ENCODE measurements at places on chromosomes 5 and 9.

- DNase-seq: no peak
These were observed 41.7 kb upstream of the HSD17B4 start for GRCh38 chr5:119410448-119411159.

DNA sequence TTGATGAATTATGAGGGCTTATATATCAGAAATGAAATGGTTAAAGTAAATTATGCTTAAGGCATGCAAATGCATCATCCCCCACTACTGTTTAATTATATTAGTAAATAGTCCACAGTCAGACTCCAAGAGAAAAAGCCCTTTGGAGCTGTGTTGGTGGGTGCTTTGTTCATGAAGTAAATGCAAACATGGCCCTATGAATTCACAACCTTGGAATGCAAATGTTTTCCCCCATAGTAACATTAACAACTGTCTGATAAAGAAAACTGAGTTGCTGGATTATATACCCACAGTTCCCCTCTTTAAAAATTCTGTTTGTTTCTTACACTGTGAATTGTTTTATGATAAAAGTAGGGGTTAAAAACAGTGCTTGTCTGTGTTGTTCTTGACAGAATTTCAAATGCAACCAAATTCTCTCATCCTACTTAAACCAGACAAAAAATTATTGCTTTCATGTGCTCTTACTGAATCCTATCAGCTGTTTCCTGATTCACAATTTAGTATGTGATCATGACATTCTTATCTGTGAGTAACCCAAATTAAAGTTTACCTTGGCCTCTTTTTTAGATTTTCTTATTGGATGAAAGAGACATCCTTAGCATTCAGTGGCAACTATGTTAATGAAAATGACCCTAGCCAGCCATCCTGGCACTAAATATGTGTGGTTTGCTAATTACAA, 48.5 kb upstream of the SNCAIP start:
- DNase-seq: no peak

DNA sequence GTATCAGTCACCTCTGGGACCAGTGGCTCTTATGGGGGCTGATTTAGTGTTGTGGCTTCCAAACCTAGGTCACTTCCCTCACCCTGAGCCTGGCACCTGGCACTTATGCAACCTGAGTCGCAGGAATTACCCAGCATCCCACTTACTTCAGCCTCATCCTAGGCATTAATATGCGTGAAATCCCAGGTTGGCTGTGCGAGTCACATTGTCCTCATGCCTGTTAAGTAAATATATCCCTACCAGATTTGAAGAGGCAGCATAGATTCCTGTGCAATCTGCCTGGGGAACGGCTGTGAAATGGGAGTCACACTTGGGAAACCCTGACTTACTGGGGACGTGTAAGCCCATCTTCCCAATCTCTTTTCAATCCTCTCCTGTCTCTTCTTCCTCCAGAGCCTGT, 42.7 kb upstream of the AKNA start:
- DNase-seq: no peak

GRCh38 chr5:75992753-75993152, 90.4 kb upstream of the SV2C start:
- no peak for DNase-seq

- no peak for DNase-seq
These were observed 94.2 kb upstream of the RUSC2 start for GRCh38 chr9:35395706-35396101.

DNA sequence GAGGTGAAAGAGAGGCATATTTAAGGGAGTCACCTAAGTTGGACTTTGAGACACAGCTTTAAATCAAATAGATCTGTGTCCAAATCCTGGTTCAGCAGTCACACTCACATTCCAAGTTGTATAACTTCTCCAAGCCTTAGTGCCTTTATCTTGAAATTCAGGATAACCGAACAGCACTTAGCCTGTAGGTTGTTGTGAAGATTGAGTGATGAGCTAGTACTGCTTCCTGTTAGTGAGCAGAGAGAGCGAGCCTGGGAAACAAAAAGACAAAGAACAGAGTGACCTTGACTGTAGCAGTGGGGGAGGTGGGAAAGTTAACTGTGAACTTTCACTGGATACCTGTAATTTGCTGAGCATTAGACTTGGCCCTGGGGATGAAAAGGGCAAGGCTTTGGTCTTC, 22.4 kb downstream of the MAML1 start:
- DNase-seq: no peak

GRCh38 chr5:162485666-162486292, 418.2 kb downstream of the GABRG2 start:
- no peak for DNase-seq

DNA sequence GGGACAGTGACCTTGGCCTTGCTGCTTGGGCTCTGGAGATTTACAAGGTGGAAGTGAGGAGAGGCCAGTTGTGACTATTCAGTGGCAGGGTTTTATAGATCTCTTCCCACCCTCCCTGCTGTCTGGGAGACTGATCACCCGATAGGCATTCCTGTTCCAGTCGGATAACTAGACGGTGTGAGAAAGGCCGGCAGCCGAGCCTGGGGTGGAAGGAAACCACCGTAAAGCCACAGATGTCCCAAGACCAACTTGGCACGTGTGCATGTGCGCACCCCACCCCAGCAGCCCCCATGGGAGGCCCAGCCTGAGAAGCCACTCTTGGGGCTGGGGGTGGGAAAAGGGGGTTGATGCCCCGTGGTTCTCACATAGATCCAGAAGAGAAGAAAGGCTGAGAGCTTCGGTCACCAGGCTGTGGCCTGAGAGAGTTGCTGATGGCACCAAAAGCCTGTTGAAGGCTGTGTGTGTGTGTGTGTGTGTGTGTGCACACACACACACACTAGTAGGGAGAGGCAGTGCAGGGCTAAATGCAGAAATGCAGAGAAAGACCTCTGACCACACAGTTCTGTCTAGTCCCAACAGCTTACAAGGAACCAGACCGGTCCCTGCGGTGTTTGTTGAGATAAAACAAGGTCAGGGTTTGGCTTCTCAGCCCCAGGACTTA, 225.8 kb downstream of the FANCC start:
- DNase-seq: no peak

- DNase-seq: no peak
These were observed 514.5 kb upstream of the RGMB start for GRCh38 chr5:98258939-98259338.

- DNase-seq: no peak
These were observed 26.6 kb upstream of the OR2K2 start for GRCh38 chr9:111356481-111357244.

GRCh38 chr9:136317695-136318094, 9.6 kb upstream of the GPSM1 start:
- DNase-seq: no peak

DNA sequence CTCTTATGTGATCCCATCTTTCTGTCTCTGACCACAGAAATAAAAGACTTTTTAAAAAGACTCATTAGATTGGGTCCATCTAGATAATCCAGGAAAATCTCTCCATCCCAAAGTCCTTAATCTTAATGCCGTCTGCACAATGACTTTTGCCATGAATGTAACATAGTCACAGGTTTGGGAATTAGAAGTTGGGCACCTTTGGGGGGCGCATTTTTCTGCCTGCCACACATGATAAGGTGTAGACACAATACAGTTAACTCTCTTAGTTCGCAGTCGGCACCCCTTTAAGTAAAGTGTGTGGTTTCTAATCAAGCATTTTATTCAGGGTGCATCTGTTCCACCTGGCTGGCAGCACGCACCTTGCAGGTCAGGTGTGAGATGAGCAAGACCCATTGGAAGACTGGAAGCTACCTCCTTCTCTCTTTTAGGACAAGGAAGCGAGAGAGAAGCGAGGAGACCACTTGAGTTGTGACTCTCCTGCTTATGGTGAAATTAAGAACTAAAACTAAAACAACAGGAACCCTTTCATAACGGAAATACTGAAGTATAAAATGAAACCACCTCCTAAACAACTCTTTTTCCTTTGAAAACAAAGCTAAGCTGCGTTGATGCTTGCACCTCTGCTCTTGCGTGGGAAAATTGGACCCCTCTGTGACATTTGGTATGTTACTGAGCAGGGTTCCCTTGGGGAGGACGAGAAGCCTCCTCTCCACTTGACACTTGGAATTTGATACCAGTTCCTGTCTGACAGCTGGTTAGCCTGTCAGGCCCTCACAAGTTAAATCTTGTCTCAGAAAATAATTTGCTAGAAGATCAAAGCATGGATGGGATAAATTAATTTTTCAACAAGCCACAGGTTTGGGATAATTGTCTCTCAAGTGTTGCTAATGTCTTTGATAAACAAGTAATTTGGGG, 304.6 kb upstream of the DMRT1 start:
- no peak for DNase-seq

DNA sequence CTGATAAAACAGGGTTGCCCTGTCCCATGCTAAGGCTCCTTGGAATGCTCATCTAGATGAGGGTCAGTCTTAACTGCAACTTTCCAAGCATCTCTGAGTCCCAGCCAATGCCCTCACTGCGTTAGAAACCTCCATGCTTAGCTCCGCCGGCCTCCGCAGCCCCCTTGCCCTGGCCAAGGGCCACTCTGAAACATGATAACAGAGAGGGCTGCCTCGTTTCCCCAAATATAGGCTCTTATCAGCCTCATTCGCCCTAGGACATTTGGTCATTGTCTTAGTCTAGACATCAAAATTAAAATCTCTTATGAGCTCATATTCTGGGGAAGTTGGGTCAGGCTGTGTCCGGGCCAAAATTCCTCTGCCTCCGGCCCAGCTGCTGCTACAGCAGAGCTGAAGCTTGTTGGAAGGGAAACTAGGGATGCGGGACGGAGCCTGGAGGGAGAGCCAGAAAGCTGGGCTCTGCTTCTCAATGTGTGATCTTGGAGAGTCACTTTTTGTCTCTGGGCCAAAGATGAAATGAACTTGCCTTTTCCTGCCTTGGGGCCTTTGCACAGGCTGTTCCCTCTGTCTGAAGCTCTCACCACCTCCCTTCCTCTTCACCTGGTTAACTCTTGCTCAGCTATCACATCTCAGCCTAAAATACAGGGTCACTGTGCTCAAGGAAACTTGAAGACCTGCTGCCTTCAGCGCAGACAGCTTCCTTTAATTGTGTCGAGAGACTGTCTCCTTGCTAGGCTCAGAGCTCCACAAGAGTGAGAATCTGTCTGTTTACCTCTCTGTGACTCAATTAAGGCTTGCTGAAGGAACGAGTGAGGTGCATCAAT, 191.3 kb downstream of the RGS3 start:
- no peak for DNase-seq

- no peak for DNase-seq
These were observed 32.8 kb downstream of the MRRF start for GRCh38 chr9:122297512-122297911.

DNA sequence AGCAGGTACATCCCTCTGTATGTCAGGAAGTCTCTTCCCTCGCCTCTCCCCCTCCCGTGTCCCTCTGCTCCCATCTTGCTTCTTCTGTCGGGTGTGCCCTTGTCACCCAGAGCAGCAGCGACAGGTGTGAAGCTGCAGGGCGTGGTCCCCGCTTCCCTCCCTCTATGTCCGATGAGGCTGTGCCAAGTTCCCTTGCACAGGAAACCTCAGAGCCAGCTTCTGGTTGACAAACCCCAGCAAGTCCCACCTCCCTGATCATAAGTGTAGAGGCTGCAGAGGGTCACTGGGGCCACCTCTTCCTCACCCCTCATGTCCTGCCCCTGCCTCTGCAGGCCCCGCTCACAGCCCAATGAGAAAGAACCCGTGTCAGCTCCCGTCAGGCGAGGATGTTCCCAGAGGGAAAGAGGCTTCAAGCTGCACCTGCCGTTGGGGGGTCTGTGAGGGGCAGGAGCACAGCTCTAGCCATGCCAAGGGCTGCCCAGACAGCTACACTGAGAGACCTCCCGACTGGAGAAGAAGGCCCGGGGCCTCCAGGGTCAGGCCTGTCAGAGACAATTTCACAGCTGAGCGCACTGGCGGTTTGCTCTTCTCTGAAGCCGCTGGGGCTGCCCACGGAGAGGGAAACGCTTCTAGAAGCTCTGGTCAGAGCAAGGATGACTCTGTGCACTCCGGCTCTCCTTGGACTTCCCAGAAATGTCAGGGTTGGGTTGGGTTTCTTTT, 73.3 kb downstream of the AK8 start:
- DNase-seq: no peak

- peak; percentile 9 for DNase-seq
These were observed 10.4 kb downstream of the AMACR start for GRCh38 chr5:33997331-33997983.

DNA sequence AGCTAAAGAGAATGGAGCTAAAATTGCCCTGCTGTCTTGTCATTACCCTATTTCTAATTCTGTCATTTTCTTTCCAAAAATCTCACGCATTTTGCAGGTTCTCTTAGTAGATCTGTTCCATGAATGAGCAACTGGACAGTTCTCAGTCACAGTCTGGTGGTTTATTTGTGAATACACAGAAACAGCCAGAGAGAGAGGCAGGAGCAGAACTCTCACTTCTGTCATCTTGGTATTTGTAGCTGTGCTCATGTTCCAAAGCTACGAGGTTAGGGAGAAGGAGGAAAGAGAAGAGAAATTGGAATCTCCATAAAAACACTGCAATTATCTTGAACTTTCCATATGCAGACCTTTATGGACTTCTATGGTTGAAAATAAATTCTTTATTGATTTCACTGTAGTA, 118.0 kb upstream of the OR13F1 start:
- no peak for DNase-seq

GRCh38 chr5:62268234-62268633, 37.8 kb upstream of the KIF2A start:
- DNase-seq: no peak

- DNase-seq: peak; percentile 84
These were observed 96.6 kb upstream of the DMRT1 start for GRCh38 chr9:744790-745484.

- DNase-seq: no peak
These were observed 289.4 kb upstream of the DAB2 start for GRCh38 chr5:39714036-39714698.

GRCh38 chr9:113949571-113950078, 73.5 kb downstream of the ZNF618 start:
- no peak for DNase-seq

DNA sequence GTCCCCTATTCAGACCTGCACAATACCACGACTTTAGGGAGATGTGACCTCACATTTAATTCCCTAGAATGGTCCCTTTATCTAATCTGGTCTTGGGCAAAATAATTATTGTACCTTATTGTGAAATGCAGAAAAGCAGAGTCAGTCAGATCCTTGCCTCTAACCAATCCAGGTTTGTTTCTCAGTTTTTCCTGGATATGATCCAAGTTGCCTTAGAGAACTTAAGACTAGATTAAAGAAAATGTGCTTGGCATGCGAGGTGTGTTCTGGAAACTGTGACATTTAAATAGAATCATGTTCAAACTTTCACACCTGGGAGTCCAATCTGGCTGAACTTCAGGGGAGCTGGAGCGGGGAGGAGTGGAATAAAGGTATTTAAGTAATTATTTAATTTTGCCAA, 696.2 kb downstream of the DNAH5 start:
- DNase-seq: no peak
